Iris pigment epithelial cell (primary cell): ENCODE measurements at places on chromosomes 7 and 10.
A peak's percentile ranks its signal among the peaks of the same experiment; 100 is the strongest.

GRCh38 chr10:16728266-16728665 is 89.0 kb downstream of the RSU1 start:
- no peak for DNase-seq

DNA sequence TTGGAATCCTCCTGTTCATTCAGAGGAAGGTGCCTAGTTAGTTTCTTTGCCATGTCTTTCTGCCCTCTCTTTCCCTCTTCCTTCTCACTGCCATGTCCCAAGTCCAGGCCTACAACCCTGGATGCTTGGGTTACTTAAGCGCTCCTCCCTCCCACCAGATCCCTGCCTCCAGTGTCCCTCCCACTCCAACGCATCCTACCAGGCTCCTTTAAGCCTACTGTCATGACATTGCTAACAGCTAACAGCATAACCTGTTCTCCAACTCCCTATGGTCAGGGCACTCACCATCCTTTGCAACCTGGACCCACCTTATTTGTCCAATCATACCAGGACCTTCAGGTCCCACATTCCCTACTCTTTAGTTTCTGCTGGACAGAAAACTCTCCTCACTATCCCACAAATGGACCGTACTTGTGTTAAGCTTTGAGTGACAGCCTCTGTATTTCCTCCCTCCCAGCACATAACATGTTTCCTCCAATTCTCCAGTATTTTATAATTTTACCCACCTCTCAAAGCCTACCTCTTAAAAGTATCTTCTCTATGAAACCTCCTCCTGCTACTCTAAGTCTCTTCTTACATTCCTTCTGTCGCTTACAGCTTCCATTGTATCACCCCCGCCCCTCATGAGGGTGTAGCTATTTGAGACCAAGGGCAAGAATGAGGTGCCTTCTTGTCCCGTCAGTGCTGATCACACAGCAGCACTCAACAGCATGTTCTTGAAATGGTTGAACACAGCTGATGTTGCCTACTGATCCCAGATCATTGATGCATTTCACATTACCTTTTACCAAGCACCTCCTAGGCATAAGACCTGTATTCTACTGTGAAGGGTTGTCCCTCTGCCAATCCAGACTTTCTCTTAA is 1.7 kb downstream of the BLNK start:
- no peak for DNase-seq

DNA sequence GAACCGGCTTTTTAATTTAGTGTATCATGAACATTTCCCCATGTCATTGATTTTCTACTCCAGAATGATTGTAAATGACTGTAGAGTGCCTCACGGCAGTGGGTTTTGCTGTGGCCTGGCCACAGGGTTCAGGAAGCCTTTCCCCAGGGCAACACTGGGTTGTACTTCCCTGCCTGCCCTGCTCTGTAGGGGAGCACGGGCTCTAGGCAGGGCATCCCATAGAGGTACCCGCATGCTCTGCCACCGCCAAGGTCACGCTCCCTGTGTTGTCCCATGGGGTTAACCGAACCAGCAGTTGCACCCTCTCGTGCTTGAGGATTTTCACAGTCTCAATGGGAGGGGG is 63.8 kb downstream of the BPGM start:
- DNase-seq, result no peak

DNA sequence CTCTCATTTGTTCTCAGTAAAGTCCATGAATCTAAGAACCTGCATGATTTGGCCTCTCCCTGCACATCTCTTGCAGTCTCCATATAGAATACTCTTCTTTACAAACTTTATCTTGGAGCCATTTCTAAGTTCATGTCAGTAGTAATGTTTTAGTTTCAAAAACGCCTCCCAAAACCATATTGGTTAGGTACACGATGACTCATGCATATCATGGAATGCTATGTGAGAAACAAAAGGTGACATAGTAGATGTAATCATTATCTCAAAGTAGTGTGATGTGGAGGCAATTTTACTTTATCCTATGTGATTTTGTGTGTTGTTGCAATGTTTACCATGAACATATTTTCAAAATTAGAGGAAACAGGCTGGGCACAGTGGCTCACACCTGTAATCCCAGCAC is 520.7 kb downstream of the KCNMA1 start:
- no peak for DNase-seq

- no peak for DNase-seq
Observed at GRCh38 chr7:126657137-126657536, 595.6 kb downstream of the GRM8 start.

DNA sequence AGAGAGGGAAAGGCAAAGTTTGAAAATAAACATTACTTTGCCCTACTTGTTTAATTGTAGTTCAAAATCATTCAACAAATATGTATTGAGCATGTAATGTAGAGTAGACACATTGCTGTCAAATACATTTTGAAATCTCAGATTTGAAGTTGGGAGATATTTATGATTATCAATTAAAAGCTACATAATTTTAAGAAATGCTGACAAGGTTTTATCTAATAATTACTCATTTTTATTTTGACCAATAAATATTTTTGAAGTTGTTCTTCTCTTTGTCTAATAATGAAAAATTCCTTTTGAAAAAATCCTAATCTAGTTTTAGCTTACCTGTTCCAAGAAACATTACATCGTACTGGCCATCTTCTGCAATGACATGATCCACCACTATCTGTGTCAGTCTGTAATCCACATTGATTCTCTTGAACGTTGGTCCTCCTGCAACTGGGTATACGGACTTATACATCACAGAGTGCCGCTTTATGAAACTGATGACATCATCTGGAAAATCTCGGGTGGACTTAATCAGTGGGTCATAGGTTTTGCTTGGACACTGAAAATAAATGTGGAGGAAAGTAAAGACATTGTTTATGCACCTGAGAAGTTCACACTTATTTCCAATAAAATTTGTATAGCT is 164.7 kb downstream of the SEMA3D start:
- DNase-seq, result no peak

GRCh38 chr10:125155101-125155500 is 5.3 kb downstream of the CTBP2 start:
- DNase-seq, result peak; percentile 26

DNA sequence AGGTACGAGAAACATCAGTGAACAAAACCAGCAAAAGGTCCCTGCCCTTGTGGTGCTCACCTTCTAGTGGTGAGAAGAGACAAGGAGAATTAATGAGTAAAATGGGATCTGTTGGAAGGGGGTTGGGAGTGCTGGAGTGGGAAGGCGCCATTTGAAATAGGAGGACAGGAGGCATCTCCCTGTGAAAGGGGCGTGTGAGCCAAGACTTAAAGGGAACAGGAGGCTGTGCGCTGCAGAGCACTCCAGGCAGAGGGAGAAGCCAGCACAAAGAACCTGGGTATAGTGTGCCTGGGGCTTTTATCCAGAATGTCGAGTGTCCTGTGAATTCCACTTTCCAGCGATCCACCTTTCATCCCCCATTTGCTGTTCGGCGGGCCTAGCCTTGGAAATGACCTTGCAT is 497.9 kb upstream of the GALNT17 start:
- no peak for DNase-seq

- no peak for DNase-seq
Observed at GRCh38 chr10:58030208-58030607, 237.5 kb downstream of the IPMK start.

DNA sequence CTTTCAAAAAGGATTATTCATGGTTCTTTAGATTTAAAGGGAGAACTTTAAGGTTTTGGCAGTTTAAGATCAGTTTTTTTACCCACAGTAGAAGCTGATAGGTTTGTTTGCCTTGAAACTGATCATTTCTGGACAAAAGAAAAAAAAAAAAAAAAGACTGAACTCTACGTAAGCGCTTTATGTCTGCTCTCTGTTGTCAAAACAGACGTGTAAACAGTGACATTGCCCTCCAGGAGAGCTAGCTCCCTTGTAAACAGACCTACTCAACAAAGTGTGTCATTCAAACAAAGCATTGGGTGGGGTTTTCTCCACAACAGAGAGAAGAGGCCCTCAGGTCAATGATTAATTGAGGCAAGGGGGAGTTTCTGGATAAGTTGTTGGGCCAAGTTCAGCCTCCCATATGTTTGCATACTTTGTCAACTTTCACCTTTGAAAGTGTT is 568.1 kb upstream of the LRRN3 start:
- peak; percentile 4 for DNase-seq

- DNase-seq, result no peak
Observed at GRCh38 chr7:7417851-7418250, 117.8 kb downstream of the COL28A1 start.

GRCh38 chr7:28015169-28015568 is 165.4 kb downstream of the JAZF1 start:
- DNase-seq, result no peak

DNA sequence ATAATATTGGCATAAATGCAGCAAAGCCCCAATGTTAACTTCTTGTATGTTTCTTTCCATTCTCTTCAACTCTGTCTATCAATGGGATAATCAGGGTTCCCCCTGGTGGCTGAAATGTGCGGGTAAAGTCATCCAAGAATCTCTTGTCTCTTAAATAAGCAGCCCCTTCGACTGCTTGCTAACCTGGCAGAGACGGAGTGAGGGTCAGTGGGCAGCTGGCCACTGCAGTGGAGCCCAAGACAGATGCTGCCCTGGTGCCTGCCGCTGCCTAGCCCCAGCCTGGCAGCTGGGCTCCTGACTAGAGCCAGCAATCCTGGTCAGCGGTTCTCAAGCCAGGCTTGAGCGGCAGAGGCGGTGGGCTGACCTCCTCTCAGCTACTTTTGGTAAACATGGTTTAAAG is 248.9 kb downstream of the COBL start:
- peak; percentile 73 for DNase-seq

DNA sequence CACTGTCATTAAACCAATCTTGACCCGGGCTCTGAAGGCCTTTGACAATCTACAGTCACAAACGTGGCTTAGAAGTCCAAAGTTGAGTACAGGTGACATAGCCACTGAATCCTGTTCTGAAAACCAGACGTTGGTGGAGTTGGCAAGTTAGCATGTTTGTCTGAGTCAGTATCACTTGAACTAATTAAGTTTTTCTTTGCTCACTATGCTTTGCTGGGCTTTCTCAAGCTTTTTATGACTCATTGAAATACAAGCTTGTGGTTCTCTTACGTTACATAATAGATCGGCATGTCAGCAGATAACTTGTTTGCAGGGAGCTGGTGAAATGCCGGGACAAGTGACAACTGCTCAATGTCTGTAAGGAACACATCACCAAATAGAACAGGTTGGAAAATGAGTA is 53.8 kb downstream of the ARL5B start:
- peak; percentile 95 for DNase-seq
